Fibroblast of the aortic adventitia (primary cell): ENCODE measurements at places on chromosomes 2 and 18. TPM values are rescaled to one million over a fixed set of nuclear protein-coding genes. Genes with fewer than 3 reads are reported as not detected.

Gene KDSR
- total RNA-seq: 55.0 and 64.8 TPM in 2 replicates

Gene VIT
- total RNA-seq: 2.0 and 12.9 TPM in 2 replicates

Gene BOD1L2
- not detected in 2 replicates for total RNA-seq

Gene DCDC2C
- total RNA-seq: not detected in 2 replicates

Gene ITPRIPL1
- 2.5 and 3.4 TPM in 2 replicates for total RNA-seq

Gene FAM237A
- not detected in 2 replicates for total RNA-seq

Gene BIRC6
- total RNA-seq: 102 and 133 TPM in 2 replicates

Gene VWA3B
- total RNA-seq: not detected in 2 replicates

Gene AKAIN1
- not detected in 2 replicates for total RNA-seq

- no peak for DNase-seq
These were observed 35.6 kb downstream of the GDF7 start for GRCh38 chr2:20702563-20702962.

DNA sequence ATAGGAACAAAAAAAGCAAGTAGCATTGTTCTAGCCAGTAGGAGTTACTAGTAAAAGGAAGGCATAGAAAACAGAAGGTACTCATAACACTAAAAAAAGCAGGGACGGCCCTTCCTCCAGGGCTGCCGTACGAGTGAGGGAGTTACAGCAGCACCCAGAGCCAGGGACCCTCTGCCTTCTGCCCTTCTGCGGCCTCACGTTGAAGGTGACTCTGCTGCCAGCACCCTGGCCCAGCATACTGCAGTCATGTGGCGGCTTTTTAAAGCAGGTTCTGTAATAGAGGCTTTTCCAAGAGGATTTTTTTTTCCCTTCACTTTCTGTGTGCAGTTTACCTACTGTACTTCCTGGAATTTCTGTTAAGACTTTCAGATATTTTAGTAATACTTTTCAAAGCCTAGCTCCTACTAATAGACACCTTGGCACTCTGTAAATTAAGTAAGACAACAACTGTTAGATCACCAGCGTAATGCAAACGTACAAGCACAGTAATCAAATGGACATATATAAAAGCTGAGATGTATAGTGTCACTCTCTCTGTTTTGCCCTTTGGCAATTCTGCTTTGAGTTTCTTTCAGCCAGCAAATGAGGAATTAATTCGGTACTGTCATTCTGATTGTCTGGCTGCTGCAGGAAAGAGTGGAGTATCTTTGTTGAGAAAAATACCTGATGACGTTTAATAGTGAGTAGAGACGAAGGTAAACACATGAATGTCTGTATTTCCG is 161.5 kb downstream of the PTGR3 start:
- no peak for DNase-seq

GRCh38 chr2:70115646-70116442 is 28.6 kb downstream of the PCBP1 start:
- DNase-seq: no peak

DNA sequence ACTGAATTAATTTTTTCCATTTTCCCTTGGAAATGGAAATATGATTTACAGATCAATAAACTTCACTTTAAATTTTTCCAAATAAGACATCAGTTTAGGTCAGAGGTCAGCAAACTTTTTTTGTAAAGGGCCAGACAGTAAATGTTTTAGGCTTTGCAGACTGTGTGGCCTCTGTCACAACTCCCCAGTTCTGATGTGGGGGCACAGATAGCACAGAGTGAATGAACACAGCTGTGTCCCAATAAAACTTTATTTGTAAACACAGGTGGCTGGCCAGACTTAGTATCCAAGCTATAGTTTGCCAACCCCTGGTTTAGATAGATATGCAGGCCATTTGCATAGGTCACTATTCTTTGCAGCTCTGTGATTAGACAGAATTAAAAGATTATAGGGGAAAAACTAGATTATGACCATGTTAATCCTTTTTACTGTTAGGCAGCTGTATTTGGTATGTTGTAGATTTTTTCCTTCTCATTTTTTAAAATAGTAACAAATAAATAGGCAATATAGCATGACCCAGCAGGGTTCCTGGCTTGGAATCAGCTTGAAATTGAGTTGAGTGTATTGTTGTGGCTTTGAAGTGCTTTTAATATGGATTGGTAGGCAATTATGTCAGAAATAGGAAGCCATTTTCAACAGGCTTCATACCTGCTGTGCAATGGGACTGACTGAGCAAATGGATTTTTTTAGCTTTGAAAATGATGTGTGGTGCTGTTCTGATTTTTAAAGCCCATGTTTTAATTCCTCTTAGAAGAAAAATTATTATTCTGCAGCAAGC is 59.7 kb downstream of the WDSUB1 start:
- no peak for DNase-seq

GRCh38 chr2:197280015-197280702 is 30.4 kb downstream of the ANKRD44 start:
- peak; percentile 73 for DNase-seq

DNA sequence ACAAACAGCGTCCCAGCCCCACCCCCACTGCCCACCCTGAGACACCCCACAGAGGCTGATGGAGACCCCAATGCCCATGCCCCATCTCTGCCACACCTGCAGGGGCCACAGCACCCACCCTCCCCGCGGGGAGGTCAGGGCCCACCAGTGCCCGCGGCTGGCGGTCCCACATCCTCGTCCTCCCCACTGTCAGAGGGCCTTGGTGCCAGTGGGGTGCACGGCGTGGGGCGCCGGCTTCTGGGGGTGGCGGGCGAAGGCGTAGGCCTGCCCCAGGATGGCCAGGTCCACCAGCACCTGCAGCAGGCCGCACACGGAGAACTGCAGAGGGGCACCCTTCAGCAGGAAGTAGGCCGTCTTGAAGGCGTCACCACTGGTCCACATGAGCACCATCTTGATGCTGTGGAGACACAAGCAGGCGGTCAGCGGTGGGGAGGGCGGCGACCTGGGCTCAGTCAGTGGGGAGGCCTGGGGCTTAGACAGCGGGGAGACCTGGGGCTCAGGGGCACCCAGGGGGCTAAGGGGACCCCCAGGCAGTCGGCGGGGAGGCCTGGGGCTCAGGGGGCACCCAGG is 47.6 kb downstream of the SLC66A2 start:
- no peak for DNase-seq

DNA sequence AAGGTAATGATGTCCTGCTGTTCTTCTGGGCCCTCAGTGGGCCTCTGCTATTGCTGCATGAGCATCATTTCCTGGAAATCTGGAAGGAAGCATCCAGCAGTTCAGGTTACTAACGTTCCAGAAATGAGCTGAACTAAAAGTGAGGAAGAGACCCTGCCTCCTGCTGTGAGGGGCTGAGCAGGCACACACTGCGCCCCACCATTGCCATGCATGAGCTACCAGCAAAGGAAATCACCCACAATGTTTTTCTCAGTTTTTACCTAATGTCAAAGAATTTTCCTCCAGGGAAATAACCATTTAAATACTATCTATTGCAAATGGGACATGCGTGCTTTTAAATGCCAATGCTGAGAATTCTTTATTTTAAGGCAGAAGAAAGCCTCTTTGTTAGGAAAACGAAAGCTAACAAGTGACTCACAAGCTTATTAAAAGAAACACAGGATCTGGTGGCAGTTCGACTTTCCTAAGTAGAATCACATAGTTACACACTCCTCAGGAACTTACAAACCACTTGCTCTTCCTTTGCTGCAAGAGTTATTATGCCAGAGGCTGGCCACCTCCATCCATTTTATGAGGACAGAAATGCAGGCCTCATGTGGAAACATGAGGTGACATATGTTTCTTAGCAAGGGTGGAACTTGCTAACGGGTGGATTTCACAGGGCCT is 152.6 kb upstream of the TTC39C start:
- DNase-seq: peak; percentile 72

GRCh38 chr2:139918982-139919381 is 1138.8 kb upstream of the NXPH2 start:
- no peak for DNase-seq

GRCh38 chr2:61970807-61971556 is 65.5 kb downstream of the COMMD1 start:
- DNase-seq: no peak

DNA sequence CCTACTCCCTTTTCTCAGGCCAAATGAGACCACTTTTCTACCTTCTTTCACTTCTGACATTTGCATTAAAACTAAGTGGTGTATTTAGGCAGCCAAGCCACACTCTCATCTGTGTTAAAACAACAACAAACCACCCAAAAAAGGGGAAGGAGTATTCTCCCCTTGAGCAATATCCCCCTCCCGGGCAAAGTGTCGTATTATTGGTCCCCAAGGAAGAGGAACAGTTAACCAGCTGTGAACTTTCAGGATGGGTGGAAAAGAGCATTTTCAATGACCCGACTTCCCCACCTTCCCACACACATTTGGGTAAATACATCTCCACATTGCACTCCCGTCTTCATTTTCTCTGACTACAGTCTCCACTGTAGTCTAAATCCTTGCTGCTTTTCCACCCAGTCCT is 44.3 kb downstream of the FEZ2 start:
- DNase-seq: no peak

GRCh38 chr18:59861963-59862819 is 37.6 kb upstream of the PMAIP1 start:
- DNase-seq: no peak

DNA sequence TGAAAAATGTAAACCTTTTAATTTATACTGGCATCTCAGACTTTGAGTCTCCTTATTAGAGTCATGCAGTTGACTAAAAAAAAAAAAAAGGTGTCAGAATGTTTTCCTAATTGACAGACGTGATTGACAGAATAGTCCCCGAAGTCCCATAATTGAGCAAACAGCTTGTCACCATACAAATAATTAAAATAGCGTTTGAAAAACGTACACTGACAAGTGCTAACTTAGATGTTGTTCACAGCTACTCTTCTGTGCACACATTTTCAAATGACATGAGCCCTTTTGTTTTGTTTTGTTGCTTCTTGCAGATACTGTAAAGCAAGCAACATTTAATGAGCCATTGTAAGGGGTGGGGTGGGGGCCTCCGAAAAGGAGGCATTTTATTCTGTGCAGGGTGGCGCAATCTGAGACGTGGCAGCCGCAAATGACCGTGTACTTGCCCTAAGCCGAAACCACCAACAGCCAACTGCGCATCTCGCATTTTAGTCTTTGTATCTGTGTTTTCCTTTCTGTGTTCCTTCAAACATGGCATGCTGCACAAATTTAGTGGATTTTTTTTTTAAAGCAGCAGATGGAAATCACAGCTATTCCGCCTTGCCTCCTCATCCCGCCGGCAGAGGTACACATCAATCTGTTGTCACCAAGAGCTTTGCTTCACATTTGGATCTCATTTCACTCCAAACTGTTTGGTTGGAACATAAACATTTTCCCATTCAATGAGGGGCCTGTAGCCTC is 52.4 kb downstream of the LPIN1 start:
- no peak for DNase-seq

DNA sequence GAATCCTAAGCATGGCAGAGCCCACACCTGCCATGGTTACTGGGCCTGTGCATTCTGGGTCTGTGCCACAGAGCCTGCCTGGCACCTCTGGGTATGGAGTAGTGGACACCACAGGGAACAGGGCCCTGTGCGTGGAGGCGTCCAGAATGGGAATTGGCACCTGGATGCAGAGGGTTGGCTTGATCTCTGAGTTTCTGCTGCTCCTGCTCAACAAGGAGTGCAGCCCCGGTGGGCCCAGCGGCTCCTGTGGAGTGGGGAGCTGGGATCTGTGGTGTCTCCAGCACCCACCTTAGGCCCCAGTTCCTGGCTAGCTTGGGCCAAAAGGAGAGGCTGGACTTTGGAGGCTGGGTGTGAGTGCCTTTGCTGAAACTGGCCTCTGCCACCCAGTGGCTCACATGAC is 7.9 kb upstream of the ANKRD62 start:
- no peak for DNase-seq

DNA sequence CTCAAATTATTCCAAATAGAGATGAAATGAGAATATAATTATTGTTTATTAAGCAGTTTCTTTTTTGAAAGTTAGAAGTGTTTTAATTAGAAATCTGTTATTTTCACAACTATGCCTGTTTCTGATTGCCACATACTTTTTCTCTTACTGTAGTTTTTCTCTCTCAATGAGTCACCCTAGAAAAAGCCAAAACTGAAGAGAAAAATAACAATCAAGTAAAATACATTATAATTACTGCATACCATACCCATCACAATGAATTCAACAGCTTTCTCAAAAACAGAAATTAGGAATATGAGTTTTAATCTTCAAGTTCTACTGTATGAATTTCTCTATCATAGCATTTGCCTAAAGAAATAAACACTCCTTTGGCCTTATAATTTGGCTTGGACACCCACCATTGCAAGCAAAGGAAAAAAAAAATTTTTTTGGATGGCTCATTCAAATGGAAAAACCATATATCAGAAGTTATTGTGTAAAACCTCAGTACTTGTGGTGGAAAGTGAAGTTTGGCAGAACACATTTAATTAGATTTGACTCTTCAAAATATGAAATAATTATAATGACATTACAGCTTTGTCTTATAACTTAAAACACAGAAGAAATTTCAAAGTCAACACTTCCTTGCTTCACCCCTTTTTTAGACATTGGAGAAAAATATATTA is 138.5 kb downstream of the DYM start:
- DNase-seq: peak; percentile 71

DNA sequence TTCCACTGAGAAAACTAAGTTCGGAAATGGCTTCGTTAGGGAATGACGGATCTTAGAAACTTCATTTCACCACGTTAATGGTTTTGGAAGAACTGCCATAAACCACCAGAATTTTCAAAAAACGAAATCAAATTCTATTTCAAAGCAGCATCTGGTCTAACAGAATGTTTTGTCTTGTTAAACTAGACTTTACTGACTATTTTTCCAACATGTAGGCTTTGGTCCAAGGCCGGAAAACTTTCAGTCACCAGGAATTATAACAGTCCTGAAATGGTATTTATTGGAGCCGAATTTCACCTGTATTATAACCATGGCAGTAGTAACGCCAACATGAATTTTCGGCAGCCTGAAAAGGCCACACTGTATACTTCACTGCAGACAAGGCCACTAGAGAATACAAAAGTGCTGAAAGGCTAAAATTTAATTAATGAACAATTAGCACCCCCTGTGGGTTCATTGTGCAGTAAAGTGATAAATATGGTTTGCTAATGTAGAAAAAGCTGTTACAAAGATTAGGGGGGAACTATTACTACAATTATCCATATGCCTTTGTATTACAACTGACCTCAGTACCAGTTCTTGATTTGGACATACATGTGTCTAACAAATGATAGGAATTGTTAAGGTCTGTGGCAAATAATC is 116.4 kb downstream of the ZNF521 start:
- DNase-seq: no peak

DNA sequence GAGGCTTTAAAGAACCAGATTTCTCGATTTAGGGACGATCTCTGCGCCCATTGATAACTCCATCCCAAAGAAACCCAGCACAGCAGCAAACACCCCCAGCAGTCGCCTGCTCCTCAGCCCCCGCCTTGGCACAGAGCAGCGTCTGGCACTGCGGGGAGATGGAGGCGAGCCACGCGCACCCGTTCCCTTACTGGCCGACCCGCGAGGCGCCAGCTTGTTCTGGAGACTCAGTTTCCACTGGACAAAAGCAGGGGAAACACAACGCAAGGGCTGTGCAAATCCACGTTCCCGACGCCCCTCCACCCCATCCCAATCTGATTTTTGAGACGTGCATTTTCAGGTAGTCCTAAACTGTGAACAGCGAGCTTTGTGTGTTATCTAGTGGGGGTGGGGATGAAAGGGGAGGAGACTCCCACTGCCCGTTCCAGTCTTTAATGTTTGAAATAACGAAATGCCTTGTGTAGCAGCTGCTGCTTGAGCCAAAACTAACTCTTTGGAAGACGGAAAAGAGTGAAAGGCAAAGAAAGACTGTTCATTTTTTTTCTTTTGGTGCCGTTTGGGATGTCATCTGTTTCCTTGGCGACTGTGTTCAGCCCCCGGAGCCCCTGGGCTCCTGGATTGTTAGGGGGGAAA is 143.2 kb downstream of the MEIS1 start:
- peak; percentile 80 for DNase-seq
